ENCODE measurements at places on chromosomes 1 and 21.

- no peak for DNase-seq
These were observed 79.0 kb downstream of the HSPA13 start for GRCh38 chr21:14303731-14304488.

DNA sequence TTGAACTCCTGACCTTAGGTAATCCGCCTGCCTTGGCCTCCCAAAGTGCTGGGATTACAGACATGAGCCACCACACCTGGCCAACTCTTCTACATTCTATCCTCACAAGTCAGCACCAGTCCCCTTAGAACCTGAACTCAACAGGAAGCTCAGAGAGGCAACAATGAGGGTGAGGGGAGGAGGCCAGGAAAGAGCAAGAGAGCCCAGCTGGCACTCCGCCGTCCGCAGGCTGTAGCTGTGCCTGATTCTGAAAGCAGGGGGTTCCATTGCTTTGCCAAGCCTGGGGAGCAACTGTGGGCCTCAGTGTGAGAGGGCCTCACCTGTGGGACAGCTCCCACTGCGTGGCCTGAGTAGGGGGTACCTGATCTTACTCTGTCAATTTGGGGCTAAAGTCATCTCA lies 18.7 kb downstream of the STK40 start:
- DNase-seq, result no peak

DNA sequence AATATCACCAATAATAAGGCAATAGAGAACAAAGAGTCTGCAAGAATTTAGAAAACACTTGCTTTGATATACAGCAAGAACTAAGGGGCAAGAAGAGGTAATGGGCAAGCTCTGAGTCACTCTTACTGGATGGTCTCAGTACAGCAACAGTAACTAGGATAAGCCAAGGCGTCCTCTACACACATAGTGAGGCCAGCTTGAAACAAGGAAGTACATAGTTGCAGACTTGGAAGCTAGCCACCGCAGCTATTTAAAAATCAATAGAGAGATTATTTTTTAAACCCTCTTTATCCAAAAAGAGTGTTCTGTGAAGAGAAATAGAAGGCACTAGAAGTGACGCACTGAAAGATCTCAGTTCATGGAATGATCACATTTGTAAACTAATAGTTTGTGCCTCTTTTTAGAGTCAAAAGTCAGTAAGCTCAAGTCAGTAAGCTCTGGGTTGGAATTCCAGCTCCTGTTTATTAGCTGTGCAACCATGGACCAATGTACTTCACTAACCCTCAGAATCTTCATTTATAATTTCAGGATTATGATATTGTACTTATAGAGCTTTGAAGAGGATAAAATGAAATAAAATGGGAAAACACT lies 118.6 kb downstream of the AKT3 start:
- no peak for DNase-seq

GRCh38 chr21:30337772-30338171 lies 278 bp upstream of the KRTAP27-1 start:
- no peak for DNase-seq

DNA sequence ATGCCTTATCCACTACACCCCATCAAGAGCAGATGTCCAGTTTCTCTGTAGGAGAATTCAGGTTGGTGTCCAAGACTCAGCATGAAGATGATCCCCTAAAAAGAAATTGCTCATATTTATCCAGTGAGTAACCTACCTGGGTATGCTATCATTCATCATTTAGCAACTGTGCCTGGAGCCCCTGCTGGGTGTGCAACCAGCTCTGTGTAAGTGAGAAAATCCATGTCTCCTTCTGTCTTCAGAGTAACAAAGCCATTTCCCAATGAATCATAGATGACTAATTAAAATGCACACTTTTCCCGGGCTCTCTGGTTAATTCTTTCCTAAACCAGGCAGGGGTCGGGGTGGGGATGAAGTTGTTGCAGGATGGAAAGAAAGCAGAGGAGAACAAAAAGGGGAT lies 35.8 kb downstream of the OLFML3 start:
- DNase-seq, result no peak

DNA sequence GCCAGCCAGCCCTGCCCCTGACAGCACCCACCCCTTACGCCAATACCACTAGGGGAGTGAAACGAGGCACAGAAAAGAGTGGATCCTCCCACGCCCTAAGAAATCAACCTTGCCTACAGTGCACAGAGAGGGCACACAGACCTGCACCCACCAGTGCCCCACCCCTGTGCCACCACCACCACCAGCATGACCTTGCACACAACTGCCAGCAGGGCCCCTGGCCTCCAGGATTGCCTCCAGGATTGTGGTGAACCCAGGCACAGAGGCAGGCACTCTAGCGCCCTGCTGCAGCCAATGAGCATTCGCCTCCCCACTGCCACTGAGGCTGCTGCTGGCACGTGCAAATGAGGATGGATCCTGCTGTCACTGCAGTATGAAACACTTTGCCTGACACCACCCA lies 23.5 kb upstream of the SGIP1 start:
- DNase-seq, result no peak

Data from H9 (cell line).